ENCODE measurements at places on chromosomes 5 and 9.

DNA sequence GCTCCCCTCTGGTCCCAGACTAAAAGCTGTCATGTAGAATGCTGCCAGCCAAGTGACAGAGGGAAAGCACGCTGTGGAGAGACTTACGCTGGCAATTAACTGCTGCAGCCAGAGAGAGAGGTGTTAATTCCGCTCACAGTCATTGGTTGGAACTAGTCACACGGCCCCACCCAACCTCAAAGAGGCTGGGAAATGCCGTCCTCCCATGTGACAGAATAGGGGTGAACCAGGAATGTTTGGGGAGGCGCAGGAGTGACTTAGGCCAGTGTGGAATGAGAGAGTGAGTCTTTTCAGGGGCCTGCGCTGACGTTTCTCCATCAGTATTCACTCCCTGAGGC is 87.6 kb downstream of the AMBP start:
- no peak for DNase-seq

DNA sequence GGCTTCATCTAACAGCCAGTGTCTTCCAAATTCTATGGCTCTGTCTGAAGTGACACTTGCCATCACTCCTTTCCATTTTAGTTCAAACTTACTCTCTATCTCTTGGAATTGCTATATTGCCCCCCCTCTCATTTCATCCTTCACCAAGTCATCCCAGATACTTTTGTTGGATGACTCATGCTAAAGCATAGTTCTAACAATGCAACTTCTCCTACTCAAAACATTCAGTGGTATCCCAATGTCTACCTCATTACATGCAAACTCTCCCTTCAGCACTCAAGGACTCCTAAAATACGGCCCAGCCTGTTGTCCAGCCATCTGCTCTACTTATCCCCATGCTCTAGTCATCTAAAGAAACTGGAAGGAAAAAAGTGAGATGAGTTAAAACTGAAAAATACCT is 171.6 kb downstream of the RASEF start:
- no peak for DNase-seq

- no peak for DNase-seq
These were observed 69.2 kb downstream of the RCL1 start for GRCh38 chr9:4861736-4862451.

DNA sequence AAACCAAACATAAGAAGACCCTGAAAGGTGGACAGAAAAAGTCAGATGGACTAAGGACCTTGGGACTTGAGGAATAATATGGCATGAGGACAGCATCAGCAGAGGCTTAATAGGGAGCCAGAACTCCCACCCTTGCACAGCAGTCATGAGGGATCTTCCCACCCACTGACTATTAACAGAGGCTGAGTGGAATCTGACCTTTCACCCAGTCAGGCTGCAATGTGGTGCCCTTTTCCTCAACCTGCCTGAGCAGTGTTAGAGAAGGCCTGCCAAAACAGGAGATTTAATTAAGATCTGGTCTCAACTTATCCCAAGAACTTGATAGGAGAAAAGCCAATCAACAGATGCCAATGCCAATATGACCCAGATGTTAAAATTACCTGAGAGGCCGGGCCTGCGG is 481.9 kb downstream of the KDM4C start:
- DNase-seq = no peak

GRCh38 chr5:178547753-178548415 is 42.3 kb downstream of the COL23A1 start:
- no peak for DNase-seq

- no peak for DNase-seq
These were observed 1026.9 kb downstream of the PTPRD start for GRCh38 chr9:9585920-9586319.

DNA sequence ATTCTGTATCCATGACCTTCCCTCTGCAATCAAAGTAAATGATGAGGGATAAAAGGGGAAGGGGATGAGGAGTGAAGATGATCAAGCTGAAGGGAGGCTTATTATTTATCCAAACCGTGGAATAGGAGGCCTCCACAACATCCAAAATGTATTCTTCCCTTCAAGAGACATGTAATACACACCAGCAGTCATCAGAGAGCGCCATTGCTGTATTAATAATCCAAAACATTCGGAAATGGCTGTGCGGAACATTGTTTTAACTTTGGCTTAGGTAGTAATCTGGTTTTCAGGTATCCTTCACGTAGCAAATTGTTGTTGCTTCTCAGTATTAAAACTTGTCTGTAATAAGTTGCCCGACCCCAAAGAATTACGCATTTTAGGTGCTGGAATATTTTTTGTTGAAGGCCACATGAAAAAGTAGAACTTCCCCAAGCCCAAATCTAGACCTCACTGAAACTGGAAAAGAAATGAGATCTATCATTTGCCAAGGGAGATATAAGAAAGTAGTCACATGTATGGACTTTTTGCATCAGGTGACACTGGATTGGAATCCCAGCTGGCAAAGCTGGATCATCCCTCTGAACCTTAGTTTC is 2.6 kb upstream of the BOD1 start:
- peak; percentile 1 for DNase-seq

DNA sequence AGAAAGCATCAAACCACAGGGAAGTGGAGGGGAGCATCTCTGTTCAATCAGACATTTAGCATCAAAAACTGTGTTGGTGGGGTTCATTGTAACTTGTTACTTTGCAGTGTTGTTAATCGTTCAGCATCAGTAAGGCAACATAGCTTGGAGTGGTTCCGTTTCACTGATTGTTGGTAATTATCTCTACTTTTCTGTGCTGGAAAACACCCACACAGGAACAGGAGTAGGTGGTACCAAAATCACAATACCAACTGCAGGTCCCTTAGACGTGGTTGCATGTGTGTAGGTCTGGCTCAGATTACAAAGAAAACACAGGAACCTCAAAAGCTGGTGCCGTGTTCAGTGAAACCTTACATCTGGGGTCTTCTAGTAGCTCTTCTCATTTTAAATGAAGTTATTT is 146.8 kb downstream of the RNF180 start:
- DNase-seq = no peak

- no peak for DNase-seq
These were observed 3.0 kb upstream of the UBE2R2 start for GRCh38 chr9:33813712-33814641.

DNA sequence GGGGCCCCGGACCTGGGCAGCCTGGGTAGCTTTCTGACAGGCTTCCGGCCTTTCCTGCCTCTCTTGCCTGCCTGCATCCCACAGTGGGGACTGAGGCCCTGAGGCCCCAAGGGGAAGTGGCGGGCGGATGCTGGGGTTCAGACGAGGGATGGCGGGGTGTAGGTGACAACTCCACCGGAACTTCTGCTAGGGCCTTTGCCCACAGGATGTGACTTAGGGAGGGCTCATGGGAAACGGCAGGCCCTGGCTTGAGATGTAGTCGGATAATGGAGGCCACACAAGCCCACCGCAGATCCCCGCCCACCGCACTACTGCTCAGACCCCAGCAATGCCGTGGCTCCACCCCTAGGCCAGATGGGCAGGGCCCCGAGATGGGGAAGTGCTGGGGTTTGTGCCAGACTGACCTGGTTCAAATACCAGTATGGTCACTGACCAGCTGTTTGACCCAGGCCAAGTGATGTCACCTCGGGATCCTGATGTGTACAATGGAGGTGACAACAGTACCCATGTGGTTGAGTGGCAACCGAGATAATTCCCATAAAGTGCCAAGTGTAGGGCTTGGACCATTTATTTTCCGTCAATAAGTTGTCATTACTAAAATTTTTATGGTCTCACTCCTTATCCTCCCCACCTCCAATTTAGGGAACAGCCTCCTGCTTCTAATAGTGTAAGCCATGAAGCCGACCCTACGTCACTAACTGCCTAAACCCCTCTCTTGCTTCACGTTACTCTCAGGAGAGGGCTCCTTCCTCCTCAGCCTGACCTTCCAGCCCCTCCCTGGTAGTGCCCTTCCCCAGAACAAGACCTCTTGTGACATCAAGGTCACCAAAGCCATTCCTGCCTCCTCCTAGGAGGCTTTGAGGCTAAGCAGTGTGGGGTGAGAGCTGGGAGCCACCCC is 2.5 kb upstream of the CDK9 start:
- DNase-seq = peak; percentile 73

- DNase-seq = no peak
These were observed 21.9 kb downstream of the CRHBP start for GRCh38 chr5:76974785-76975184.

GRCh38 chr9:131270171-131271015 is 5.9 kb downstream of the FAM78A start:
- DNase-seq = peak; percentile 55

DNA sequence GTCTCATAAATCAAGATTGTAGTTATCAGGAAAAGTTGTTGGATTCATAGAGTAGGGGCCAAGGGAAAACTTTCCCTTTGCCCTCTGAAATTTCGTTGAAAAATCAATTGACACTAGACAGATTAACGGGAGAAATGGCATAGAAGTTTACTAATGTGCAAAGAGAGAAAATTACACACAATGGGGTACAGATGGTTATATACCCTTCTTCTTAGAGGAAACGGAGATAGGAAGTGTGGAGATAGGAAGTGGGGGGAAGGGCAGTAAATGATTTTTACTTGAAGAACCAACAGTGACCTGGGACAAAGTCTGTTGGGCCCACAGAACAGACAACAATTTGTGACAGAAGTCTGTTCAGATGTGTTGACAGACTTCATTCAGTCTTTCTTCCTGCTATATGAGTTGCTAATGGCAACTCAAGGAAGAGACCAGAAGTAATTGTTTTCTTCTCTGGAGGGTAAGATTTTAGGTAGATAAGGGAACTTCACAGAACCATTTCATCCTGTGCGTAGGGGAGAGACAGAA is 177.9 kb downstream of the C9orf152 start:
- no peak for DNase-seq

DNA sequence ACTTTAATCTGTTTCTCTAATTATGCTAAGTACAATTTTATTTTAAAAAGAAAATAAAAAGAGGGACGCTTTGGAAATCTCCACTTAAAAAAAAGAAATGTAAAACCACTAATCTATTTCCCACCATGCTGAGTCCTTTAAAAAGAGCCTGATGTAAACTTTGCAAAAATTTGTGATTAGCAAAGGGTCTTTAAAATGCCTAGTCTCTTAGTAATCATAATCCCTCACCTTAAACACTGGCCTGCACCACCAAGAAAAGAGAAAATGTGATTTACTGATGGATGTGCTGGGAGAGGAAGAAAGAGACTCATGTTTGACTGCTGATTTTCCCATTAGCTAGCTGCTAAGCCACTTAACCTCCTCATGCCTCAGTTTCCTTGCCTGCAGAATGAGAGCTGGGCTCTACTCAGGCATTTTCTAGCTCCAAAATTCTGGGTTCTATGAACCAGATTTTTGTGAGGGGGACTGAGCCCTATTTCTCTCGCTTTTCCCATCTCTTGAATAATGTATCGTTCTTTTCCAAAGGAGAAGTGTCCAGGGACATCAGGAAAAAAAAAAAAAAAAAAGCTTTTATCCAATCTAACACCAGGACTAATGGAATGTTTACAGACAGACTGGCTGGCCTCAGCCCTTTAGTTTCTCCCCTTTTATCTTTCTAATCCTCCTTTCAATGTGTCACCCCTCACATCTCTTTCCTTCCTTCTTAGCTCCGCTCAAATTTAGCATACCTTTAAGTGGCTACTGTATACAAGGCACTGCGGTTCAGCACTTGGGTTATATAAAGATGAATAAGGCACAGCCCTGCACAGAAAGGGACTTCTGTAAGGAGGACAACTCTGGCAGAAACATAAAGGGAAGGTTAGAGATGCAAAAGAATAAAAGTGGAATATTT is 312.4 kb downstream of the ARL15 start:
- no peak for DNase-seq

GRCh38 chr5:53834500-53834899 is 274.1 kb downstream of the NDUFS4 start:
- DNase-seq = no peak

DNA sequence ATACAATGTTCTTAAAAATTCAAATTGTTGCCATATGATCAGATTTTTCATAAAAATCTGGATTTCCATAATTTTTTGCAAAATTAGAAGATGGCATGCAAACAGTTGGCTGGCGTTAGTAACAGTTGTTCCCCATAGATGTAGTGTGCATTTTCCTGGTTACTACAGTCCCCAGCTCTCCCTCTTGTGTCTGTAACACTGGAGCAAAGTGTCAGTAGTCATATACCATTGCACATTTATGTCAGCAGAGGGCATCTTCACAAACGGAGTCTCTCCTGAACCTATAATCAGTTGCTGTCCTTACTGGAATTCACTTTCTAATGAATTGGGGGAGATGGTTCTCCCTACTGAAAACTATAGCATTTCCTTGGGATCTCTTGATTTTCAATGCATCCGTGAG is 44.7 kb upstream of the DMAC1 start:
- no peak for DNase-seq

DNA sequence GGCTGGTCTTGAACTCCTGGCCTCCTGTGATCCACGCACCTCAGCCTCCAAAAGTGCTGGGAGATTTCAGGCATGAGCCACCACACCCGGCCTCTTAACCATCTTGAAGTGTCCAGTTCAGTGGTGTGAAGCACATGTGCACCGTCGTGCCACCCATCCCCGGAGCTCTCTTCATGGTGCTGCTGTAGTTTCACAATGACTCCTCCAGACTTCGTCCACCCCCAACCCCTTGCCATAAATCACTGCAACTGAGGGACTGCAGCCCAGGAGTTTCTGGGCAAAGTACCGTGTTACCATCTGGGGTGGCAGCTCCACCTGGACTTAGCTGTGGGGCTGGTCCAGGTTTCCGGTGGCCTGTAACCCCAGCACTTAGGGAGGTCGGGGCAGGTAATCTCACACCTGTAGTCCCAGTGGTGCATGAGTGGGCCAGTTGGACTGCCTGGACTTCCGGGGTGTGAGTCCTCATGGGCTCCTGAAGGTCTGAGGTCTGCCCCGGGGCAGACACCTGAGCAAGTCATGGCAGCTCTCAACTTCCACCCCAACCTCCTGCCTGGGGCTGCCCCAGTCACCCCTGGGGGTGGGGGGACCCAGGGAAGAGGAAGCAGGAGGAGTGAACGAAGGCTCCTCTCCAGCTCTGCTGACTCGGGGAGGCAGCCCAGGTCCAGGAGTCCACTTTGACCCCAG is 6.6 kb upstream of the N4BP3 start:
- DNase-seq = no peak

DNA sequence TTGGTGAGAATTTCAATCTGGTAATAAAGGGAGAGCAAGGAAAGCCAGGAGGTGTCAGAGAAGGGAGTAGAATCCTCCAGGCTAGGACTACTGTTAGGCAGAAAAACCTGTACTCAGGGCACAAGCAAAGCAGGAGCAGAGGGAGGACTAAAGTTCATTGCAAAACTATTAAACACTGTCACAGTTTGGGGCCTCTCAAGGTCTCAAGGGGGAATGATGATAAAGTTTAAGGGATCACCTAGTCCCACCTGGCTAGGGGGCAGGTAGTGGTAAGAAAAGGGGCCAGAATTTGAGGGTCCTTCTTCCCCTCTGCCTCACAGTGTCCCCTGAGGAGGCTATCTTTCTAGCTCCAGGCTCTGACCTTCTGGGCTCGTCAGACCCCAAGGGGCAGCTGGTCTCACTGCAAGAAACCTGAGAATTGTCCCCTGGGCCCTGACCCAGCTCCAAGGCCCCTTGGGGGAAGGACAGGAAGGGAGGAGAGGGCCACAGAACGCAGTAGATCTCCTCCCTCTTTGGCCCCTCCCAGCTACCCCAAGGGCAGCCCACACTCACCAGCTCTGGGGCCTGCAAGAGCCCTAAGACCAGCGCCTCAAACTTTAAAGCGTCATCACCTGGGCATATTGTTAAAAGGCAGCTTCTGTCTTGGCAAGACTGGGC is 974 bp downstream of the CCDC69 start:
- DNase-seq = peak; percentile 33

GRCh38 chr5:115806986-115807653 is 9.3 kb downstream of the CDO1 start:
- DNase-seq = no peak

Measured in T-helper 22 cell (primary cell).